ENCODE measurements at places on chromosomes 6 and 20.

DNA sequence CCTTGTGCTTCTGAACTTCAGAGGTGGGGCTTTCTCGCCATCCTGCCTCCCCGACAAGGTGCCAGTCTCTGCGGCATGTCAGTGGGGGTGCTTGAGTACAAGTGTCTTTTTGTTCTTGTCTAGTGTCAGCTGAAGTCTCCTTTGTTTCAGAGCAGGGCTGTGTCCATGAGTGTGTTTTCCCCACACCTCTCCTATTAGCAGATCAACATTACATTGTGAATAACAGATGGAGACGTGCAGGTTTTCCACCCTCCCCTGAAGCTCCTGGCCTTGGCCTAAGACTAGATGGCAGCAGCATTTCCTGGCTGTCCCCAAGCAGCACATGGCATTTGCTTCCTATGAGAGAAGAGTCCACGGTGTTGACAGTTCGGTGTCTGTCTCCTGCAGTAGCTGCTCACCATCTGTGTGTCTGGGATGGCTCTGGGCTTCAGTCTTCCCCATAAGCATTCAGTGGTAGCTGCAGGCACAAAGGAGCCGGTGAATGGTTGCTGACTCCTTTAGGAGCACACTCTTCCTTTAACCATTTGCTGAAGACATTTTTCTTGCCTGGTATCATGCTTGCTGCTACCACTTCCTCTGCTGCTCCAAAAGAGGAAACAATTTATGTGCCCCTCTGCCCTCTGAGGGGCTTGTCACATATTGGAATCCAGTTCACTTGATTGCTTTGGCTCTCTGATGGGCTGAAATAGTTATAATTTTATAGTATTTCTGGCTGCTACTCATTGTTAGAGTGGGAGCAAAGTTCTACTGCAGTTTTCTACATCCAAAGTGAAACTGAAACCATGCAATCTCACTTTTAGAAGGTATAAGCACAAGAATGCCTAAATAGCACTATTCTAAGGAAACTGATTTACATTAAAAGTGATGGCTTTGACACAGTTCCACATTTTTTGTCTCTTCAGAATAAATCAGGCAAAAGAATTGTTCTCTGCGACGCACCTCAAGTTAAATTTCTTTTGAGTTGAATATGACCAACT, 913.0 kb downstream of the C6orf118 start:
- no peak for DNase-seq

DNA sequence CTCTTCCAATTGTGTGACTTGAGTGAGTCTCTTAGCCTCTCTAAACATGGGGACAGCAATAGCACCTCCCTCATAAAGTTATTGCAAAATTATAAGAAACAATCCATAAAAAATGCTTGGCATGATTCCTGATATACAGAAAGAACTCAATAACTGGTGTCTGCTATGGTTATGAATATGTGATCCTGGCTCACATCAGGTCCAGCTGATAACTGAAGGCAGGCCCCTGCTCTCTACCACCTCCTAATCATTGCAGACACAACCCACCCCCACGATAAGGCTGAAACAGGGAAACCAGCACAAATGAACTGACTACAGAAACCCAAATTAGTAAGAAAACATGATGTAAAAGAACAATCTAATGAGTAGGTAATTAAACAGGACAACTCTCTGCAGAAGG, 5.4 kb downstream of the TRIM15 start:
- no peak for DNase-seq

DNA sequence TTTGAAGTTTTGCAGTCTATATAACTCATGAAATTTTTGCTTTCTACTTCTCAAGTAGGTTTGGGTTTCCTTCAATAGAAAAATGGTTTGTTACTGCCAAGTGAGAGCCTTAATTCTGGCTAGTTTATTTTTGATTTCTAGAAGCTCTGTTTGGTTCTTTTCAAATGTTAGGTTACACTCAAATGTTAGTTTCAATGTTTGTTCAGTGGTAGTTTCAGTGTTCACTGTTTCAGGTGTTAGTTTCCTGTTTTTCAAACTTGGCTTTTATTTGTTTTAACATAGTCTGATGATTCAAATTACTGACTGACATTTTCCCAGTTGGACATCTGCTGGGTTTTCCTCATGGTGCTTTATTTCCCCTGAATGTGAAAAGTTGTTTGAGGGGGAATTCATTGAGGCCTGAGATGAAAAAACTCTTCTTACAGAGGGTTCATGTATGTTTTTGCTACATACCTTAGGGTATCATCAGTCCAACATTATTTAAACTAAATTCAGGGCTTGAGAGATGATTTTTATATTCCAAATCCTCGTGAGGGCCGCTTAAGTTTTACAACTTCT, 189.0 kb downstream of the JARID2 start:
- DNase-seq = no peak

DNA sequence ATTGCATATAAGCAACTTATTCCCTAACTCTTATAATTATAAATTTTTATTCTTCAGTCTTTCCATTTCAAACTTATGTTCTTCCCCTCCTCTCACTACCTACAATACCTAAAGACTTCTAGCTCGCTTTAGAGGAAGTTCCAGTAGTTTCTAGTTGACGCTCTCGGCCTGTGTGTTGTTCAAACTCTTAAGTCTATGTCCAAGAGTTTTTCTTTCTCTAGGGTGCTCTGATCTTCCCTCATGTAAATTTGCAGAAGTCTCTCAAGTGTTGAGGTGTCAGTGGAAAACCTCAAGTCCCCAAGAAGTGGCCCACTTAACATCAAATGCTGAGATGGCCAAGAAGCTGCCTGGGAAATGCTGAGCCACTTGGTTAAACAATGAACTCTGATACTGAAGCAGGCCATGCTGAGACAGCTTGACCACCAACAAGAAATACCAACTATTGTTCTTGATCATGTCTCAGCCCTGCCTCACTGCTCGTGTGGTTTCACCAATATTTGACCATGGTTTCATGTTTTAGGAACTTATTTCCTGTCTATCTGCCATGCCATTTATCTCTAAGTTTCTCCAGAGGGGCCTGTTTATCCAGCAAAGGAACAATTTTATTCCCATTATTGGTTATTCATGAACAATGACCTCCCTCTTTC, 100.9 kb upstream of the TCF21 start:
- DNase-seq = no peak

- DNase-seq = no peak
Measured at GRCh38 chr6:167898673-167899311, 72.1 kb downstream of the AFDN start.
